Stimulated activated CD8-positive, alpha-beta memory T cell treated with anti-CD3 and anti-CD28 coated beads, Interleukin-15, amount 100 ng/mL, for 48 hours (primary cell): ENCODE measurements at places on chromosomes 2 and 18.

- peak; percentile 46 for DNase-seq
Observed at GRCh38 chr2:218406949-218407618, 7.4 kb downstream of the CTDSP1 start.

DNA sequence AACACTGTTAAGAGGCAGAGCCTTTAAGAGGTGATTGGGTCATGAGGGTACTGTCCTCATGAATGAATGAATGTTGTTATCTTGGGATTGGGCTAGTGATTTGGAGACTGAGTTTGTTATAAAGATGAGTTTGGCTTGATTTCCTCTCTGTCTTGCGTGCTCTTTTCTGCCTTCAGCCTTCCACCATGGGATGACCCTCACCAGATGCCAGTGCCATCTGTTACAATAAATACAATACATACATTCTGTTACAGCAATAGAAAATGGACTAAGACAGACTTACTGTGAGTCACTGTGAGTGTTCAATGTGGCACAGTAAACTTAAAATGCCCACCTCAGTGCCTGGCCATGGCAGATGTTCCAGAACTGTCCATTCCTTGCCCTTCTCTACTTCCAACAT lies 95.0 kb upstream of the ZFP36L2 start:
- no peak for DNase-seq

DNA sequence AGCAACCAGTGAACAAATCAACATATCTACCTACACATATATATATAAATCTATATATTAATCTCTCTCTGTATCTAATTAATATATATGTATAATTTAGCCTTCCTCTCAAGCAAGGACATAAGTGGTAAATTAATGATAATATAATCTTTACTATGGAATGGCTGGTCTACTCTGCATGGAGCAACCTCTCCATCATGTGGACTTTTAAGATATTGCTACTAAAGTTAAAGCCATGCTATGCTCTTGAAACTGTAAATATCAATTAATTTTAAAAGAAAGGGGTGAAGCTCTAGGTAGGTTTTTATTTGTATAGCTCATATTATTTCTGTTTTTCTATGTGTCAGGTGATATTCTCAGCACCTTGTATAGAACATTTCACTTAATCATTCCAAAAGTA lies 147.0 kb downstream of the PPP1R1C start:
- DNase-seq, result no peak

DNA sequence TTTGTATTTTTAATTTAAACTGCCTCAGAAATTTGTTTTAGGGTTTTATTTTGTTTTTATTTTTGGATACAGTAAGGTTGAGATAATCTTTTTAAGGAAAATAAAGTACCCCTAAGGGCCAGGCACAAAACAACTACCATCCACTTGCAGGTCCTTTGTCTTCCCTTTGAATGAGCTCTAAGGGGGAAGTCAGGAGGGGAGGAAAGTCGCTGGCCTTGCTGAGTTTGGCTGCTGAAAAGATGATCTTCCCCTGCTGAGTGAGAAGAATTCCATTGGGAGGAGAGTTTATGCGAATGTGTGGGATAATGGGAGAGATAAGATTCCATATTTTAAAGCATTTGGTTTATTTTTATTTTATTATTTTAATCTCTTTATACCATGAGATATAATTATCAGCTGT lies 100.7 kb downstream of the ARHGAP15 start:
- no peak for DNase-seq

DNA sequence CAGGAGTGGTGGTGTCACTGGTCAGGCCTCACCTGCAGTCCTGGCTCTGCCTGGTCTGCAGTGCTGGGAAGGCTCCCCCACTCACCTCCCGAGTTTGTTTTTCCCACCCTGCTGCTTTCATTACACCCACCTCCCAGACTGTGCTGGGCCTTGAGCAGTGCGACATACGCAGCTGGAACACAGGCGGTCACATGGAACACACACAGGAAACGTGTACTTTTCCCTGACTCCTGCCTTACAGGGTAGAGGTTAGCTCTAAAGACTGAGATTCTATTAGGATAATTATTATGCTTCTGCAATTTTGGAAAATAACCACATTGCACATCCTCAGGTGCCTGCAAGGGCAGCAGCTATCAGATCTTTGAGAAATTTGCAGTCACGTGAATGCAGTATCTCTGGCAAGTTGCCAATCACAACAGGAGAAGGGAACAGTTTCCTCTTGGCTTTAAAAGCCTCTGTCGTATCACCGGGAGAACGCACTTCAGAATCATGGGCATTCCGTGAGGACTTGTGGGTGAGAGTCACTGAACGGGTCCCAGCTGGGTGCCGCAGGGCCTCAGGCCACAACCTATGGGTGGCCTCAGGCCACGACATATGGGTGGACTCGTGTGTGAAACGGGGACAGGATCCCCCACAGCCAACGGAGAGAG lies 136.5 kb downstream of the ZNF236 start:
- no peak for DNase-seq

- DNase-seq, result no peak
Observed at GRCh38 chr18:32081881-32082280, 9.8 kb upstream of the RNF138 start.

DNA sequence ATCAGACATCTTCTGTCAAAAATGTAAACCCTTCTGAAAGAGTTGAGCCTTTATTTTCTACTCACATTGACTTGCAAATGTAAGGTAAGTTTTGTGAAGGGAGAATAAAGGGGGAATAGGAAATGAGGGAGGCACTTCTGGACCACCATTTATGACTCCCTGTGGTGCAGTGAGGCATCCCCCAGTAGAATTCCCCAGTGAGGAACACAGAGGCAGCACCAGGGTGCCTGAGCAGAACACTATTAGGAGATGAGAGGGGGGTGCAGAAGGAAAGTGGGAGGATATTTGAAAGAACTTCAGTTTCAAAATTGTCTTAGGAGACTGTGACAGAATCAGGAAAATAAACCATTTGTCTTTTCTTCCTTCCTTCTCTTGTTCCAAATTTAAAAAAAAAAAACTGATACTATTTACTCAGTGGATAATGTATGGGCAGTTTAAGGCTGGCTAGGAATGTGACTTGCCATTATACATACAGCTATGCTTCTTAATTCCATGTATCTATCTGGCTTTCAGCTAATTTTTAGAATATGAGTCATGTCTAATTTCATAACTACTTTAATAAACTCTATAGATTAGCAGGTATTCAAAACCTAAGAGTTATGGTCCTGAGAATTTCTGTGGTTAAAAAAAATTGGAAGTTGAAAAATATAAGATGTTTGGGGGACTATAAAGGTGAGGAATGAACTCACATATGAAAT lies 478.1 kb upstream of the CHAC2 start:
- DNase-seq, result no peak

- no peak for DNase-seq
Observed at GRCh38 chr2:11338580-11338979, 5.9 kb downstream of the ROCK2 start.

DNA sequence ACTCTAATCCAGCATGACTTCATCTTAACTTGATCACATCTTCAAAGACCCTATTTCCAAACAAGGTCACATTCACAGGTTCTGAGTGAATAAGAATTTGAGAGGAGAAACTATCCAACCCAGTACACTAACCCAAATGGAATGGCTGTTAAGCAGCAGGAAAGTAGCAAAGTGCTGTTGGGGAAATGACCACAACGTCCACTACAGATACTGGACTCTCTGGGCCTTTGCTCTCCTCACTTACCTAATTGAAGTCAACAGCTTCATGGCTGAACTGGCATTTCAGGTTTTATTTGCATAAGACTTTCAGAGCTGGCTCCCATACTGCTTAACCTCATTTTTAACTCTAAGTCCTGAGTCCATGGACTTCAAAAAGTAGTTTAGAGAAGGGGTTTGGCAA lies 38.0 kb upstream of the ACVR2A start:
- DNase-seq, result no peak

GRCh38 chr2:136005462-136006196 lies 20.2 kb upstream of the DARS1 start:
- no peak for DNase-seq

DNA sequence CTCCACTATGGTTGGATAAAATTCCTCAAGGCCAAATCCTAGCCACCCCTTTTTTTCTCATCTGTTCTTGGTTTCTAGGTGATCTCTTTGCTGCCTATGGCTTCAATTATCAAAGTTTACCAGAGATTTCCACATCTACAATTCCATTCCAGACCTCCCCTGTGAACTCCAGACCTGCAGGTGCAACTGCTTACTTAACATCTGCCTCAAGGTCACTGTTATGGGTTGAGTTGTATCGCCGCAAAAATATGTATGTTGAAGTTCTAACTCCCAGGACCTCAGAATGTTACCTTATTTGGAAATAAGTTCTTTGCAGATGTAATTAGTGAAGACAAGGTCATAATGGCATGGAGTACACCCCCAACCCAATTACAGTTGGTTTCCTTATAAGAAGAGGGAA lies 60.4 kb upstream of the SOS1 start:
- DNase-seq, result no peak

- DNase-seq, result no peak
Observed at GRCh38 chr18:57981308-57982028, 62.6 kb upstream of the NEDD4L start.

DNA sequence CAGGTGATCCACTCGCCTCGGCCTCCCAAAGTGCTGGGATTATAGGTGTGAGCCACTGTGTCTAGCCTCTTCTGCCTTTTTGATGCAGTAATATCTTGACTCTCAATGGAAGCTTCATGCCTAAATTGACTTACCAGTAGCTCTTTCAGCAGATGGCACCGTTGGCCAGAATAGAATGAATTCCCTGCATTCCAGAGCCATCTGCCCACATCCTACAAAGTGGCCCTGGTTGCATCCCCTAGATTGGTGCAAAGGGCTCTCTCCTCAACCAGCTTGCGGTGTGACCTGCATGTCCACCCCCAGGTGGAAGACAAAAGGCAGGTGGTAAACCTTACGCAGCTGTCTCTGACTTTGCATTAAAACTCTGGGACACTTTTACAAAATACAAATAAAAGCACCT lies 4.4 kb upstream of the PARD6G start:
- no peak for DNase-seq

DNA sequence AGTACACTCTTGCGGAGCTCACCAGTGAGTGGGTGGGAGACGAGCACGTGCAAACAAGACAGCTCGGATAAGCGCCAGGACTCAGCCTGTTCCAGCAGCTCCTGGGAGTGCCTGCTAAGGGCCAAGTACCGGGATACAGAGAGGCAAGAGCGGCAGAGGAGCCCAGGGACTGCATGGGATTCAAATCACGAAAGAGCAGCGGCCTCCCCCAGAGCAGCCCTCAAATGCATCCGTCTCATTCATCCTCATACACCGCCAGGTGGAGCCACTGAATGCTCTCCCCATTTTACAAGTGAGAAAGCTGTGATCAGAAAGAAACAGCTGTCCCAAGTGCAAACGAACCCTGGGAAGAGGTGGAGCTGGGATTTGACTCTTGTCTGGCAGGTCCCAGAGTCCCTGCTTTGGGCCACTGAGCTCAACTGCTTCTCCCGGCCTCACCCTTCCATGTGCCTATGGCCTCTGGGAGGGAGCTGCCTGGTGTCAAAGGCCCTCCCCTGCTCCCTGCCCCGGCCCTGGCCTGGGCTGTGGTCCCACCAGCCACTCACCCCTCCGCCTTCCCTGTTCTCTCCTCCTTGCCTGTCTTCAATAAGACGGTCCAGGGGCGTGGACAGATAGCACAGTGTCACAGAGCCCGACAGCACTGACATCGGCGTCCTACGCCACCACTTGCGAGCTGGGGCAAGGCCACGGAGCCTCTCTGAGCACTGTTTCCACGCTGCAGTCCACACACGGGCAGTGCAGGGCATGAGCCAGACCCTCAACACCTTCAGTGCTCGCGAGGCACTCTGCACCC lies 72.8 kb upstream of the TAF1B start:
- DNase-seq, result no peak
